ENCODE measurements at places on chromosomes 7 and 10.

GRCh38 chr7:87882151-87882937 lies 6.1 kb downstream of the DBF4 start:
- no peak for DNase-seq
- no peak overlapping the region for H3K27ac ChIP-seq
- peaks cover 11% of the 10 kb centered on the region for H3K4me1 ChIP-seq
- H3K36me3 ChIP-seq = peaks cover 10% of the 10 kb centered on the region
- H3K27me3 ChIP-seq = no peaks in the 10 kb centered on the region

DNA sequence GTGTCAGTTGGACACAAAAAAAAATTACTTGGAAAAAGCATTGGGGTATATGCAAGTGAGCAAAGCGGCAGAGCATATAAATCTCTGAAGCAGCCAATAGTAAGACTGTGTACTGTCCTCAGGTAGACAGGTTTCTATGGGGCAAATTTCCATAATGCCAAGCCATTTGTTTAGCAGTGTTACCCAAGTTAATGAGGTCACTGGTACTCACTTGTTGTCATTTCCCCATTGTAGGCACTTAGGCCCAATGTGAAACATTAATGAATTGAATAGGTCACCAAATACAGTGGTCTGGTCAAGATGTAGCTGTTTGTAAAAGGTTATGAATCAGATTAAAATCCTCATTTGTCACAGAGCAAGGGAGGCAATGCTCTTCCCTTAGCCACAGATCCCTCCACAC lies 27.5 kb downstream of the HOXA1 start:
- H3K27me3 ChIP-seq = no peaks in the 10 kb centered on the region
- H3K4me3 ChIP-seq = no peak overlapping the region
- peaks cover 8% of the 10 kb centered on the region for H3K4me1 ChIP-seq
- no peak for DNase-seq
- no peak overlapping the region for H3K27ac ChIP-seq
- H3K36me3 ChIP-seq = no peaks in the 10 kb centered on the region

- H3K27me3 ChIP-seq = no peaks in the 10 kb centered on the region
- H3K27ac ChIP-seq = no peak overlapping the region
- peak; percentile 34 for DNase-seq
- H3K4me1 ChIP-seq = no peaks in the 10 kb centered on the region
- H3K4me3 ChIP-seq = no peak overlapping the region
Observed at GRCh38 chr10:102068216-102068615, 3.1 kb downstream of the HPS6 start.

GRCh38 chr10:11403116-11403515 lies 208.3 kb downstream of the USP6NL start:
- DNase-seq = no peak
- no peaks in the 10 kb centered on the region for H3K36me3 ChIP-seq
- H3K27me3 ChIP-seq = no peaks in the 10 kb centered on the region
- H3K4me3 ChIP-seq = no peak overlapping the region

GRCh38 chr10:119132521-119133345 lies 28.8 kb downstream of the DENND10 start:
- H3K36me3 ChIP-seq = peaks cover 20% of the 10 kb centered on the region
- H3K27ac ChIP-seq = no peak overlapping the region
- no peak overlapping the region for H3K4me3 ChIP-seq

GRCh38 chr7:5869691-5870090 lies 10.9 kb upstream of the OCM start:
- no peaks in the 10 kb centered on the region for H3K36me3 ChIP-seq
- no peak for DNase-seq
- no peak overlapping the region for H3K27ac ChIP-seq
- no peaks in the 10 kb centered on the region for H3K4me1 ChIP-seq

- H3K36me3 ChIP-seq = no peaks in the 10 kb centered on the region
- peaks cover 38% of the 10 kb centered on the region for H3K4me1 ChIP-seq
- DNase-seq = peak; percentile 41
- H3K27ac ChIP-seq = peak overlapping the region; percentile 70
- no peaks in the 10 kb centered on the region for H3K27me3 ChIP-seq
- H3K4me3 ChIP-seq = no peak overlapping the region
Observed at GRCh38 chr10:95459446-95460045, 101.6 kb downstream of the SORBS1 start.

- no peaks in the 10 kb centered on the region for H3K4me1 ChIP-seq
- H3K27ac ChIP-seq = no peak overlapping the region
- H3K4me3 ChIP-seq = no peak overlapping the region
- no peaks in the 10 kb centered on the region for H3K27me3 ChIP-seq
- no peaks in the 10 kb centered on the region for H3K36me3 ChIP-seq
Observed at GRCh38 chr7:39507866-39508551, 58.2 kb upstream of the YAE1 start.

DNA sequence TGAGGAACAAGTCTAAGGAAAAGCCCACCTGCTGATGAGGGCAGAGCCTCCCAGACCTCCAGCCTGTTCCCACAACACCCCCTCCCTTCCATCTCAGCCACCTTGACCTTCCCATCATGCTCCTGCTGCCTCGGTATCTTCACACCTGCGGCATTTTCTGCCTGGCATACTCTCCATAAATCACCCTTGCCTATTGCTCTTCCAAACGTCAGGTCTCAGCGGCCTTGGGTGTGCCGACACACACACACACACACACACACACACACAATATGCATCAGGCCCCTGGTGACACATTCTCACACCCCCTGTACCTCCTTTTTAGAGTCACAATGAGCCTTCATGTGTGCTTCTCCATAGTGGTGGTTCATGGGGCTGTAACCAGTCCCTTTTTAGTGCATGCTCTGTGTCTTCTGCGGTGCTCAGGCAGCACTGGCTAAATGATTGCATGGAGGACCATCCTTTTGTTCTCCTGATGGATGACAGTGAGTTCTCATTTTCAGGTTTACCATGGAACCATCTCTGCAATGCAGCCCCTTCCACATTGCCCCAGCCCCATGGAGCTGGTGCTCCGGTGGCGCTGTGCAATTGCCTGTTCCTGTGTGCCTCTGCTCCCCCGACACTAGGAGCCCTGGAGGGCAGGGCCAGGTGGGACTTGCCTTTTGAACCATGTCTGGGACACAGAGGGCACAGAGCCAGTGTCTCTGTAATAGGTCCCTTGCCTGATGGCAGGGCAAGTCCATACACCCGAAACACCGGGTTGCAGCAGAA lies 4.5 kb downstream of the ADIRF start:
- DNase-seq = no peak
- peaks cover 5% of the 10 kb centered on the region for H3K27me3 ChIP-seq
- H3K4me3 ChIP-seq = no peak overlapping the region
- H3K4me1 ChIP-seq = peaks cover 13% of the 10 kb centered on the region

DNA sequence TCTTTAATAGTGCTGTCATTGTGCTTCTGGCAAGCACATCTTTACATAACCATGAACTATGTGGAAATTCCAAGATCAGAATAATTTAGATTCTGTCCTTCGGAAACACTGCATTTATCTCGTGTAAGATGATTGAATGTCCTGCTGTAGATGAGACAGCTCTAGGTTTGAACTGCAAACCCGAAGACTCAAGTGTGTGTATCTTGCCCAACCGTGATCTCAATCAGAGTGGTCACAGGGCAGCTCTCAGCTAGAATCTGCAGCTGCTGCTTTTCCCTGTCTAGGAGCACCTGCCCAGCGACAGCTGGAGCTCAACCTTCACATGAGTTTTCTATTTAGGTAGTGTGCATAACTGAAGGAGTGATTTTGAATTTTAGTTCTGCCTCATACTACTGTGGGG lies 17.5 kb upstream of the KIF20B start:
- no peak for DNase-seq
- H3K36me3 ChIP-seq = no peaks in the 10 kb centered on the region
- no peaks in the 10 kb centered on the region for H3K27me3 ChIP-seq
- H3K27ac ChIP-seq = no peak overlapping the region

- peak; percentile 80 for DNase-seq
- no peak overlapping the region for H3K27ac ChIP-seq
- no peaks in the 10 kb centered on the region for H3K27me3 ChIP-seq
- no peaks in the 10 kb centered on the region for H3K36me3 ChIP-seq
- H3K4me1 ChIP-seq = peaks cover 11% of the 10 kb centered on the region
Observed at GRCh38 chr10:69446650-69447151, 4.6 kb upstream of the TSPAN15 start.

GRCh38 chr7:34928560-34928959 lies 108.7 kb downstream of the DPY19L1 start:
- H3K4me1 ChIP-seq = no peaks in the 10 kb centered on the region
- H3K36me3 ChIP-seq = peaks cover 2% of the 10 kb centered on the region
- H3K27me3 ChIP-seq = no peaks in the 10 kb centered on the region
- no peak for DNase-seq
- H3K27ac ChIP-seq = no peak overlapping the region

DNA sequence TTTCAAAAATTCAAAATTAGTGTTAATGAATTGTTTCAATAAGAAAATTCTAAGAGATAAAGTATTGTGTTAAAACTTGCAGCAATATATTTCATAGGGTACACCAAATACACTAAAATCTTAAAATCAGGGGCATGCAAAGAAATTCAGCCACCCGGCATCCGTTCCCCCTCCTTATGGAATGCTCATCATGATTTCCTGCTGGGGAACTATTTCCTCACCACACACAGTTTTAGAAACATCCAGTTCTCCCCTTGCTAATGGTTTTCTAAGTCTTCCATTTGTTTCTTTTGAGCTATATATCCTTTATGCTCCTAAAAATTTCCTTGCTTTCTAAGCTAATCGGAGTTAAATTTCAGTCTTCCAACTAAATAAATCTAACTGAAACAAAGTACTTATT lies 60.7 kb downstream of the CHCHD3 start:
- H3K4me1 ChIP-seq = no peaks in the 10 kb centered on the region
- no peaks in the 10 kb centered on the region for H3K36me3 ChIP-seq
- H3K27ac ChIP-seq = no peak overlapping the region
- H3K27me3 ChIP-seq = no peaks in the 10 kb centered on the region

DNA sequence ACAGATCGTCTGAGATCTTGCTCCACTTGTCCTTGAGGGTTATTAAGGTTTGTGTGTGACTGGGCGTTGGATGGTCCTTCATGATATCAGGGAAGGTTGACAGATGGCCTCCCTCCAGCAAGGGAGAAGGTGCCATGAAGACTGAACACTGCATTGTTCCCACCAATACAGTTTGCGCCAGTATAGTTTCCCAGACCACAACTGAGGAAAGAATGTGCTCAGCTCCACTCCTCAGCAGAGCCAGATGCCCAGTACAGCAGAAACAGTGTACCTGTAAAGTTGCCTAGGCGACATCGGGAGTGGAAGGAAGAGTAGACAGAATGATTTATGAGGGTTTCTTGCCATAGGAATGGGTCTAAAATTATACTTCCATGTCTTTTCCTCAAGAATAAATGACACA lies 137.5 kb downstream of the ST7 start:
- no peaks in the 10 kb centered on the region for H3K27me3 ChIP-seq
- H3K36me3 ChIP-seq = no peaks in the 10 kb centered on the region
- H3K4me3 ChIP-seq = no peak overlapping the region
- H3K27ac ChIP-seq = peak overlapping the region; percentile 71
- DNase-seq = no peak

DNA sequence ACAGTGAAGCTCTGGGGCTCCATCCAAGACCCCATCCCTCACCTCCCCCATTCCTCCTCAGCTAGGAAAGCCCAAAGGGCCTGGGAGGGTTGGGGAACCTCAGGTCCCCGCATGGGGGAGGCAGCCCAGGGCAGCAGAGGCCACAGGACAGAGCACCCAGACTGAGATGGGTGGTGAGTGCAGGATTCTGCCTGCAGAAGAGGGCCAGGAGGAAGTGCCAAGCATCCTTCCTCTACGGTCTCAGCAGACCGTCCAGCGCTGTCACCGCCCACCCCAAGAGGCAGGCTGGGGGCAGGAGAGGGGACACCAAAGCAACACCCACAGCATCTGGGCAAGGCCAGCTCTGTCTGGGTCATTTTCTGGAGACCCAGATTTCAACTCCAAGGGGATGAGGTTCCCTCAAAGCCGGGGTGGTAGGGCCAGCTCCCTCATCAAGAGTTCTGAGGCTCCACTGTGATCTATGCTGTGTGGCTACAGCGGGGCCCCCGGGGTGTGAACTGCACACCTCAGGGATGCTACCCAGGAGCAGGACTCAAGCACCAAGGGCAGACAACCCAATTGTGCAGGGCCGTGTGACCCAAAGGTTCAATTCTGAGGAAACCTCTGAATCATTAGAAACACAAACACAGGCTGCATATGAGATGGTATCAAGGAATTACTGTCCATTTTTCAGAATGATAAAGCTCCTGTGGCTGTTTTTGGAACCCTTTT lies 46.8 kb downstream of the CAMK2B start:
- no peaks in the 10 kb centered on the region for H3K36me3 ChIP-seq
- H3K4me3 ChIP-seq = no peak overlapping the region
- H3K27ac ChIP-seq = no peak overlapping the region
- DNase-seq = no peak
- H3K27me3 ChIP-seq = no peaks in the 10 kb centered on the region

DNA sequence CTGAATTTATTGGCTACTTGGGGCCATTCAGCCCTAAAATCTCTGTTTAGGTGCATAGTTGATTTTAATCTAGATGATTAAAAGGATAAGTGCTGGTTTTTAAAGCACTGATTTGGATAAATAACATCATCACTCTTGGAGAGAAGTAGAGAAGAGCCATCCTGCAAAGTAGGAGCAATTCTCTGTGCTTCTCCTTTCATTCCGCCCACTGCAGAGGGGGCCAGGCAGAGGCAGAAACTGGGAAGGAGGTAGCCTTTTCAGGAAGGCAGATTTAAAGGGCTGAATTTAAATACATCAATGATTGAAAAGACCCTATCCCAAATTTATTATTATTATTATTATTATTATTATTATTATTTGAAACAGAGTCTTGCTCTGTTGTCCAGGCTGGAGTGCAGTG lies 14.1 kb downstream of the MAP3K8 start:
- DNase-seq = no peak
- H3K27ac ChIP-seq = no peak overlapping the region
- no peaks in the 10 kb centered on the region for H3K27me3 ChIP-seq
- peaks cover 12% of the 10 kb centered on the region for H3K4me1 ChIP-seq
- no peak overlapping the region for H3K4me3 ChIP-seq
- peaks cover 33% of the 10 kb centered on the region for H3K36me3 ChIP-seq
